Astrocyte (in vitro differentiated cells and primary cell): ENCODE measurements at places on chromosomes 4 and X.

GRCh38 chr4:185723631-185724260, 88.2 kb downstream of the SORBS2 start:
- H3K4me3 ChIP-seq, result no peak overlapping the region
- no peaks in the 10 kb centered on the region for H3K36me3 ChIP-seq
- no peak for DNase-seq
- H3K27ac ChIP-seq, result no peak overlapping the region

DNA sequence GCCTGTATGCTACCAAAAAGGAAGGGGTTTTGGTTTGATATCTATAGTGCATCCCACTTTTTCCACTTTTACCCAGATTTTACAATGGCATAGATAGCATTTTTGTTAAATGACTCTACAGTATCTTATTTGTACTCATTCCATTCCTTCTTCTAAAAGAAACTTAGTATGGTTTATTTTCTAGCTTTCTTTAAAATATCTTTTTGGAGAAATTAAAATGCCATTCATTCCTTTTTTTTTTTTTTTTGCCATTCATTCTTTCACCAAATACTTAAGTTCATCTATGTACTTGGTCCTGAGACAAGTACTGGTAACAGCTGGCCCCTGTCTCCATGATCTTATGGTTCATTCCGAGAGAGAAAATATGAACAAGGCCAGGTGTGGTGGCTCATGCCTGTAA, 49.1 kb downstream of the MID1 start:
- no peaks in the 10 kb centered on the region for H3K27me3 ChIP-seq
- no peak overlapping the region for H3K4me3 ChIP-seq
- no peaks in the 10 kb centered on the region for H3K36me3 ChIP-seq
- H3K27ac ChIP-seq, result peak overlapping the region; percentile 61
- peaks cover 21% of the 10 kb centered on the region for H3K4me1 ChIP-seq

DNA sequence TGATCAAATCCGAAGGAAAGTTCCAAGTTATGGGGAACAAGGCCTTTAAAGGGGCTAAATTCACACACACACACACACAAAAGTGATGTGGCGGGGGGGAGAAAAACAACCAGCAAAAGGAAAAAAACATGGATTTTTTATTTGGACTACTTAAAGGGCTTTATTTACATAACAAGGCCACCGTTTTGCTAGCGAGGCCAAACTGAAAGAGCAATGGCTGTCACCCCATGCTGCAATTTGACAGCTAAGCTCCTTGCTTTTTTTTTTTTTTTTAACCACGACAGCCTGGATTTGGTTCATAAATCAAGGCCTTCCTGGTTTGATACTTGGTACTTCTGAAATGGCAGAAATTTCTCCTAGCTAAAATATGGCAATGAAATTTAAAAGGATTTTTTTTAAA, 99.6 kb upstream of the PTCHD1 start:
- H3K4me1 ChIP-seq, result no peaks in the 10 kb centered on the region
- H3K27me3 ChIP-seq, result no peaks in the 10 kb centered on the region
- no peak overlapping the region for H3K4me3 ChIP-seq
- H3K36me3 ChIP-seq, result no peaks in the 10 kb centered on the region

- no peak overlapping the region for H3K4me3 ChIP-seq
- H3K4me1 ChIP-seq, result no peaks in the 10 kb centered on the region
- H3K27ac ChIP-seq, result no peak overlapping the region
Measured at GRCh38 chr4:155085843-155086530, 122.4 kb upstream of the NPY2R start.

DNA sequence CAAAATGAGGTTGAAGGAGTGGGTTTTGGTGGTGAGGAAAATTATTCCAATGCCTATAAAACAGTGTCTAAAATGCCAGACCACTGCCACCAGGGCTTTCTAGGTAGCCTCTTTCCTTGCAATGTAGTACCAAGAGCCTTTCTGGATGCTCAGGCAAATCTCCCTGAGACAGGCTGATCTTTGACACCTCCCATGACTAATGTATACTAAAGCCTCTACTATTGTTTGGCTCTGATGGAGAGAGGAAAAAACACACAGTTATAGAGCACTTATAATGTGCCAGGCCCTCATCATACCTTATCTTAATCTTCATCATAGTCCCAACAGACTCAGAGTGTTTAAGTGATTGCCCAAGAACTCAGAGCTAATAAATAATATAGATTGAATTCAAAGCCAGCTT, 5.8 kb downstream of the MTMR8 start:
- H3K4me1 ChIP-seq, result no peaks in the 10 kb centered on the region
- no peak overlapping the region for H3K4me3 ChIP-seq
- no peaks in the 10 kb centered on the region for H3K27me3 ChIP-seq
- H3K27ac ChIP-seq, result no peak overlapping the region
- no peak for DNase-seq

DNA sequence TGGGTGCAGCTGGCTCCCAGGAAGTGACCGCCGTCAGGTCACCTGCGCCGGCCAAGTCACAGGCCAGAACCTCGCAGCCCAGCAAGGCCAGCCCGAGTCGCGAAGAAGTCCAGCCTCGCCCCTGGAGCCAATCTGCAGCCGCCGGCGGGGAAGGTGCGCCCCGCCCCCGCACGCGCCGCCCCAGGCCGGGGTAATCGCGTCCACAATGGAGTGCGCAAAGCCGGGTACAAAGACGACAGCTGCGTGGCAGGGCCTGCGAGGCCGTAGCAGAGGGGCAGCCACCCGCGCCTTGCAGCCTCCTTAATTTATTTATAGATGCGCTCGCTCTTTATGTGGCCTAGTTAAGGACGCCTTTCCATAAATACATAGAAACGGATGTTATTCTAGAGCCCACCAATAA, 139.4 kb upstream of the CPEB2 start:
- H3K27me3 ChIP-seq, result peaks cover 6% of the 10 kb centered on the region
- peaks cover 5% of the 10 kb centered on the region for H3K4me1 ChIP-seq
- no peaks in the 10 kb centered on the region for H3K36me3 ChIP-seq
- no peak overlapping the region for H3K27ac ChIP-seq

DNA sequence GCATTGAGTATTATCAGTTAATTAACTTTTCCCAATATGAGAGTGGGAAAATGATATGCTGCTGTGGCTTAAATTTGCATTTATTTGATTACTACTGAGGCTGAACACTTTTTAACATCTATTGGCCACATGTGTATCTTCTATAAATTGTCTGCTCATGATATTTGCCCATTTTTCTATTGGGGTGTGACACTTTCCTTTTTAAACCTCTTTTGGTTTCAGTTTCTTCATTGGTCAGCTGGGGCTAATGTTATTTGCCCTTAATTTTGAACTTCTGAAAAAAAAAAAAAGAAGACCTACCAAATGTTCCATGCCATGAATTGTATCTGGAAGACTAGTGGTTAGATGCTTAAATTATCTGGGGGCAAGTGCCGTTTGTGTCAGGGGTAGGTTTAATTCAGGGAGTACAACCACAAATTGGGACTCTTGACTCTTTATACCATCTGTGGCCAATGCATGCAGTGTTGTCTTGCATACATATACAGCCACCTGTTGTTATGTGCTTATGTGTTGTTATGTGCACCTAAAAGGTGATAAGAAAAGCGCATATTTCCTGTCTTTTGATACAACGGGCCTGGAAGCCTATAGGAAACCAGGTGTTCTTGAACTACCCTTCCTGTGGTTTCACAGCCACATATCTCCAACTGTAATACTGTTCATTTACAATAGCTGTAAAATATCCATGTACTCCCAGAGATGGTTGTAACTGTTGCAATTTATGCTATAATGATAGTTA, 49.0 kb downstream of the SH2D1A start:
- no peaks in the 10 kb centered on the region for H3K27me3 ChIP-seq
- H3K36me3 ChIP-seq, result no peaks in the 10 kb centered on the region
- H3K4me1 ChIP-seq, result no peaks in the 10 kb centered on the region
- H3K27ac ChIP-seq, result no peak overlapping the region

DNA sequence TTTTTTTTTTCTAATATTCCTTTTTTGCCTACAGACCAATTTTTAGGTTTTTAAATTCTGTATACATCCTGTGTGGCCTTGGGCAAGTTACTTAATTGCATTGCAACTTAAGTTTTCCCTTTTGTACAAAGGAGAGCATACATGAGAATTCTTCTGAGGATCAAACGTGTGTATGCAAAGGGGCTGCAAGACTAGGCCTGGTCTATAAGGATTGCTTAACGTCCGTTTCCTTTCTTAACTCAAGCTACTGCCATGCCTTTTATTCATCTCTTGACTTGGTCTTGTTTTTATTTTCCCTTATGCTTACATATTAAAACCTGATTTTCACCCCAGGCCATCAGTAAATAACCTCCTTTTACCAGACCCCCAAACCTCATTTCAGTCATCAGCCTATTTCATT, 13.6 kb downstream of the RBPJ start:
- H3K27ac ChIP-seq, result no peak overlapping the region
- no peaks in the 10 kb centered on the region for H3K36me3 ChIP-seq
- H3K27me3 ChIP-seq, result no peaks in the 10 kb centered on the region
- no peak for DNase-seq

GRCh38 chrX:12360986-12361598, 222.8 kb downstream of the FRMPD4 start:
- H3K27me3 ChIP-seq, result no peaks in the 10 kb centered on the region
- H3K27ac ChIP-seq, result peak overlapping the region; percentile 60
- no peak overlapping the region for H3K4me3 ChIP-seq
- DNase-seq, result peak; percentile 12

GRCh38 chr4:173448103-173448502, 49.2 kb upstream of the SCRG1 start:
- no peak overlapping the region for H3K4me3 ChIP-seq
- peaks cover 2% of the 10 kb centered on the region for H3K4me1 ChIP-seq
- no peaks in the 10 kb centered on the region for H3K27me3 ChIP-seq
- H3K27ac ChIP-seq, result no peak overlapping the region
- H3K36me3 ChIP-seq, result no peaks in the 10 kb centered on the region

GRCh38 chrX:153561337-153561736, 37.6 kb downstream of the CCNQ start:
- no peak overlapping the region for H3K27ac ChIP-seq
- H3K27me3 ChIP-seq, result no peaks in the 10 kb centered on the region
- H3K4me3 ChIP-seq, result no peak overlapping the region

DNA sequence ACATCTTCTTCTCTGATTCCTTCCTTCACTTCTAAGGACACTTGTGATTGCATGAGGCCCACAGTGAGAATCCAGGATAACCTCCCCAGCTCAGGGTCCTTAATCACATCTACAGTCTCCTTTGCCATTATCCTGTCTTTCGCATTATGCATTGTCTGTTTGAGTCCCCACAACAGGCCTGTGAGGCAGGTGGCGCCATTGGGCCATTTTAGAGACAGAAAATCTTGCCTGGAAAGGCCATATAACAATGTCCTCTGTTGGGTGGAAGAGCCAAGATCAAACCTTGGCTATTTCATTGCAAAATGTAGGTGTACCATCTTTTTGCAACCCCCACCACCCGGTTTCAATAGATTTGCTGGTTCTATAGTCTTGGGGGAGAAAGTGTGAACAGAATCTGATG, 11.8 kb upstream of the DCUN1D4 start:
- no peaks in the 10 kb centered on the region for H3K36me3 ChIP-seq
- H3K27ac ChIP-seq, result no peak overlapping the region
- H3K27me3 ChIP-seq, result peaks cover 4% of the 10 kb centered on the region
- no peak overlapping the region for H3K4me3 ChIP-seq
- no peaks in the 10 kb centered on the region for H3K4me1 ChIP-seq

GRCh38 chrX:14440106-14440505, 89.2 kb upstream of the GLRA2 start:
- H3K27ac ChIP-seq, result no peak overlapping the region
- no peaks in the 10 kb centered on the region for H3K36me3 ChIP-seq
- no peak for DNase-seq
- H3K27me3 ChIP-seq, result no peaks in the 10 kb centered on the region
- H3K4me3 ChIP-seq, result no peak overlapping the region

DNA sequence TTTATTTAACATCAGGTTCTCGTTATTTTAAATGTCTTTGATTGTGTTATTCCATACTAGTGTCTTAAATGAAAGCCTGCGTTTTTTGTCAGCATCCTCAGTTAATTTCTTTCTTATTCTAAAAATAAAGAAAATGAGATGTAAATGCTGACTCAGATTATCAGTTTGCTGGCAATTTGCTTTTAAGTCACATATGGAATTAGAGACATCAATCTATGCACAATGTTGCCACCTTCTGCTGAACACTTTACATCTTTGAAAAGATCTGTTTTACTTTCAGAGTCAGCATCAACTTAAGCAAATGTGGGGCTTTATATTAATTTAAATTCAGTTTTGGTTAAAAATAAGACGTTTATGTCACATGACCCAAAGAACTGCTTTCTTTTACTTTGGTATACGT, 99.2 kb downstream of the ADGRL3 start:
- DNase-seq, result no peak
- H3K27me3 ChIP-seq, result no peaks in the 10 kb centered on the region
- H3K4me3 ChIP-seq, result no peak overlapping the region
- no peaks in the 10 kb centered on the region for H3K4me1 ChIP-seq
- H3K27ac ChIP-seq, result no peak overlapping the region

GRCh38 chrX:39693298-39693697, 404.5 kb downstream of the BCOR start:
- H3K4me1 ChIP-seq, result peaks cover 4% of the 10 kb centered on the region
- no peak overlapping the region for H3K27ac ChIP-seq
- DNase-seq, result peak; percentile 42
- no peaks in the 10 kb centered on the region for H3K36me3 ChIP-seq
- no peak overlapping the region for H3K4me3 ChIP-seq

GRCh38 chr4:76679691-76680090, 218.3 kb downstream of the SOWAHB start:
- H3K4me1 ChIP-seq, result peaks cover 12% of the 10 kb centered on the region
- H3K4me3 ChIP-seq, result no peak overlapping the region
- no peaks in the 10 kb centered on the region for H3K27me3 ChIP-seq
- no peak for DNase-seq
- no peaks in the 10 kb centered on the region for H3K36me3 ChIP-seq

DNA sequence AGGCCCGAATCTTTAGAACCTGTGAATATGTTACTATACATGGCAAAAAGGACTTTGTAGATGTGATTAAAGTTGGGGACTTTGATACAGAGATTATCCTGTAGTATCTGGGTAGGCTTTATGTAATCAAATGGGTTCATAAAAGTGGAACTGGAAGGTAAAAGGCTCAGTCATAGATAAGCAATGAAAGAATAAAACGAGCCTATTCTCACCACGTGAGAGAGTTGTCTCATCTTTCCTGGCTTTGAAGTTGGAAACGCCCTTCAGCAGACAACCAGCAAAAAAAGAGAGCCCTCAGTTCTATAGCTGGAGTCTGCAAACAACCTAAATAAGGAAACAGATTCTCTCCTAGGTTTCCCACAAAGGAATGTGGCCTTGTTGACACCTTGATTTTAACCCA, 805.8 kb upstream of the DIAPH2 start:
- H3K27me3 ChIP-seq, result no peaks in the 10 kb centered on the region
- no peak overlapping the region for H3K4me3 ChIP-seq
- no peaks in the 10 kb centered on the region for H3K36me3 ChIP-seq
- no peaks in the 10 kb centered on the region for H3K4me1 ChIP-seq

DNA sequence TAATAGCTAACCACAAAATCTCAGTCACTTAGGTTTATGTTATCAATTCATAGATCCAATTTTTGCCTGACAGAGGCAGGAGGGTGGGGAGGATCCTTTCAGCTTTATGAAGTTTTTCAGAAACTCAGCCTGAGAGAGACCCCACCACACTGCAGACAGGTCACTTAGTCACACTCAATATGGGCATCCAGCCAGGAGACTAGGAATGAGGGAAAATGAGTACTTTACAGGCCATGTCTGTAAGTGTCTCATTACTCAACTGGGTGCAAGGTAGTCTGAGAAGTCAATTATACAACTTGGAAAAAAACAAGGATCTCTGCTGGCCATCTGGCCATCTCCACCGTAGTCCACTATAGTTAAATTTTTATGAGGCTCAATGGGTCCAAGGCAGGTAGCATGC, 365.9 kb downstream of the INPP4B start:
- no peaks in the 10 kb centered on the region for H3K27me3 ChIP-seq
- peaks cover 6% of the 10 kb centered on the region for H3K4me1 ChIP-seq
- H3K27ac ChIP-seq, result no peak overlapping the region
- peak; percentile 64 for DNase-seq
- H3K36me3 ChIP-seq, result no peaks in the 10 kb centered on the region
